Activated naive CD4-positive, alpha-beta T cell treated with anti-CD3 and anti-CD28 coated beads for 36 hours (primary cell): ENCODE measurements at places on chromosomes 1 and 21.

GRCh38 chr1:103362348-103363007 is 163.0 kb upstream of the RNPC3 start:
- H3K4me1 ChIP-seq = no peaks in the 10 kb centered on the region
- H3K36me3 ChIP-seq = no peaks in the 10 kb centered on the region
- H3K27ac ChIP-seq = no peak overlapping the region
- no peaks in the 10 kb centered on the region for H3K27me3 ChIP-seq
- no peak overlapping the region for H3K4me3 ChIP-seq

DNA sequence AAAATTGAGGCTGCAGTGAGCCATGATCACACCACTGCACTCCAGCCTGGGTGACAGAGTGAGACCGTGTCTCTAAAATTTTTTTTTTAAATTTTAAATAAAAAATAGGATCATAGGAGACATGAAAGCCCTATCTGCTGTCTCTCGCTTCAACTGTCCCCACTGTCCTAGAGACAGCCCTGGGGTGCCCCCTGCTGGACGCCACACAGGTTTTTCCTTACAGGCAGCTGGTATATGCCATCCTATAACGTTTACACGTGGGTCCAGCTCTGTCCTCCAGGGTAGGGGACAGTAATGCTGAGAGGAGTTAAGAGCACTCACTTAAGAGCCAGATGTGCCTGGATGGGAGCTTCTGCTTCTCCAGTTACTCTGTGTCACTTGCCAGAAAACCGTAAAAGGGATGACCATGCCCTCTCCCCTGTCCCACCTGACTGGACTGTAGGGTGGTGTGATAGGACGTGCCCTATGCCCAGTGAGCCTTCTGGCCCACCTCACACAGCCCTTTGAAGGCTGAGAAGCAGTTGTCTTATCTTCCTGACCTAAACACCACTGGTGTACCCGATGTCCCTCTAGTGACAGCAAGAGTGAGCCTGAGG is 8.5 kb downstream of the FBXO2 start:
- no peaks in the 10 kb centered on the region for H3K36me3 ChIP-seq
- H3K4me1 ChIP-seq = peaks cover 10% of the 10 kb centered on the region
- peak; percentile 91 for DNase-seq

- peaks cover 45% of the 10 kb centered on the region for H3K4me1 ChIP-seq
- H3K27ac ChIP-seq = no peak overlapping the region
- peaks cover 11% of the 10 kb centered on the region for H3K36me3 ChIP-seq
- H3K4me3 ChIP-seq = no peak overlapping the region
- DNase-seq = no peak
- H3K27me3 ChIP-seq = no peaks in the 10 kb centered on the region
Measured at GRCh38 chr1:21773585-21773984, 9.4 kb downstream of the USP48 start.

GRCh38 chr1:28796352-28797211 is 15.4 kb upstream of the OPRD1 start:
- no peaks in the 10 kb centered on the region for H3K36me3 ChIP-seq
- no peak overlapping the region for H3K27ac ChIP-seq
- H3K4me1 ChIP-seq = no peaks in the 10 kb centered on the region

DNA sequence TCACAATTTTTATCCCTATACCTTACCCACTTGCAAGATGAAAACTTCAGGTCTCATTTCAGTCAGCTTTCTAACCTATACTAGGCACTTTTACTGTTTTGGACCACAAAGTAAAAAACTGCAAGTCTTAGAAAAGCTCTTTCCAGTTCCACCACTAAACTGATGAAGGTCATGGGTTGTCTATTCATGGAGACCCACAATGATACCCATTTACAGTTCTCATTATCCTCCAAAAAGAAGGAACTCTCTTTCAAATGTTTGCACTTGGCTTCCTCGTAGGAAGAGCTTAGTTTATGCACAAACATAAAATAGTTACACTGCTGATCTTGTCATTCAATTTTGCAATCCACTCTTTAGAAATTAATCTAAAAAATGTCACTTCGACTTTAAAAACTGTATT is 9.3 kb downstream of the ZNF281 start:
- no peaks in the 10 kb centered on the region for H3K27me3 ChIP-seq
- no peak for DNase-seq
- H3K27ac ChIP-seq = no peak overlapping the region
- peaks cover 13% of the 10 kb centered on the region for H3K36me3 ChIP-seq

DNA sequence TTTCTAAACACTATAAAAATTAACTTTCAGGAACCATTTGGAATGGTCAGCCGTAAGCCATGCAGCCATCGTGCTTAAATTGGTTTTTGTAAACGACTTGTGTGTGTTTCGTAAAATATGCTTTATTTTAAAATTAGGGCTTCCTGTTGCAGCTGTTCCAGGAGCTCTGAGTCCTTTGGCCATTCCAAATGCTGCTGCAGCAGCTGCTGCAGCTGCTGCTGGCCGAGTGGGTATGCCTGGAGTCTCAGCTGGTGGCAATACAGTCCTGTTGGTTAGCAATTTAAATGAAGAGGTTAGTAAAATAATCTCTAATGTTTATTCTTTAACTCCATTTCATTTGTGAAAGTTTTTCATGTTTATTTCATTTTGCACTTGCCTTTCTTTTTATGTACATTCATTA is 83.1 kb downstream of the PTBP2 start:
- H3K36me3 ChIP-seq = peaks cover 30% of the 10 kb centered on the region
- DNase-seq = no peak
- peaks cover 6% of the 10 kb centered on the region for H3K4me1 ChIP-seq
- H3K27ac ChIP-seq = no peak overlapping the region

- H3K4me3 ChIP-seq = no peak overlapping the region
- no peak for DNase-seq
- H3K27ac ChIP-seq = no peak overlapping the region
- no peaks in the 10 kb centered on the region for H3K36me3 ChIP-seq
- no peaks in the 10 kb centered on the region for H3K4me1 ChIP-seq
Measured at GRCh38 chr1:4978660-4979390, 324.4 kb downstream of the AJAP1 start.

GRCh38 chr1:229087339-229087738 is 183.6 kb upstream of the RAB4A start:
- no peak for DNase-seq
- H3K36me3 ChIP-seq = peaks cover 1% of the 10 kb centered on the region

GRCh38 chr21:41641510-41641815 is 125.4 kb downstream of the RIPK4 start:
- H3K36me3 ChIP-seq = no peaks in the 10 kb centered on the region
- H3K4me1 ChIP-seq = no peaks in the 10 kb centered on the region
- H3K27ac ChIP-seq = no peak overlapping the region

DNA sequence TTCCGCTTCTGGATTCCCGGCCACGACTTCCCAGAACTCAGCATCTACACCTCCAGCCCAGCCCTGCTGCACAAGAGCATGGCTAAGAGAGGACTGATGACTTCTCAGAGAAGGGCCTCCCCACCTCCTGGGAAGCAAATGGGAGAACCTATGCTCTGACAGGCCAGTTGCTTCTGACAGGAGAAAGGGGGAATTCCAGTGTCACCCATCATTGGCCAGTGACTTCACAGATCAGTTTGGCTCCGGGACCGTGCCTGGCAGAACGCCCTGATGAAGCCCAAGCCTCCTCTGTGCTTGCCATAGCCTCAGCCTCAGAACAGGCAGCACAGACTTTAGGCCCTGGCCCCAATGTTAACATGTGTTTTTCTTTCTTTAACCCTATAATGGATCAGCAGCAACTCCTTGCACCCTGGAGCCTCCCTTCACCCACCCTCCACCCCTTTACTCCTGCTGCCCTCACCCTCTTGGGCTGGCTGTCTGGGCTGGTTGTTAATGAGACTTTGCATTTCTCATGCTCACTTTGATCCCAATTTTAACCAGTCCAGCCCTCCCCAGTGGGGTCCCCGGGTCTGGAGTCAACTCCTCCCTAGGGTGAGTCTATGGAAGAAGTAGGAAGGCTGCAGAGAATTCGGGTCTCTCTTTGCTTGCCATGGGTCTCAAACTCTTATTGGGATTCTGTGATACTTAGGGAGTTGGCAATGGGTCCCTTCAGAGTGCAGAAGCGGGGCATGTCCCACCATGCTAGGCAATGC is 42.7 kb upstream of the SLC30A1 start:
- H3K4me3 ChIP-seq = no peak overlapping the region
- no peak overlapping the region for H3K27ac ChIP-seq
- no peaks in the 10 kb centered on the region for H3K27me3 ChIP-seq

GRCh38 chr1:65949933-65950332 is 157.2 kb downstream of the PDE4B start:
- peaks cover 2% of the 10 kb centered on the region for H3K27me3 ChIP-seq
- no peaks in the 10 kb centered on the region for H3K36me3 ChIP-seq
- no peak overlapping the region for H3K4me3 ChIP-seq
- peaks cover 12% of the 10 kb centered on the region for H3K4me1 ChIP-seq

DNA sequence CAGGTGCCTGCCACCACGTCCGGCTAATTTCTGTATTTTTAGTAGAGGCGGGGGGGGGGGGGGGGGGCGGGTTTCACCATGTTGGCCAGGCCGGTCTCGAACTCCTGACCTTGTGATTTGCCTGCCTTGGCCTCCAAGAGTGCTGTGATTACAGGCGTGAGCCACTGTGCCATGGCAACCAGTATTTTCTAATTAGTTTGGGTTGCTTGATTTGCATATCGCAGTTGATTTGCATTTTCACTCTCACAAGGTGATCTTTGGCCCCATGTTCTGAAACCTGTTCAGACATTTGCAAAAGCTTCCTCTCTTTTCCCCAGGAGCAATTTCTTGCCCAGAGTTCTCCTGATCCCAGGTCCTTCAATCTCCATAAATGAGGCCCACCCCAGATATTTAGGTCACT is 1.7 kb downstream of the TOR3A start:
- peaks cover 11% of the 10 kb centered on the region for H3K36me3 ChIP-seq
- H3K27ac ChIP-seq = peak overlapping the region; percentile 31
- no peak for DNase-seq

DNA sequence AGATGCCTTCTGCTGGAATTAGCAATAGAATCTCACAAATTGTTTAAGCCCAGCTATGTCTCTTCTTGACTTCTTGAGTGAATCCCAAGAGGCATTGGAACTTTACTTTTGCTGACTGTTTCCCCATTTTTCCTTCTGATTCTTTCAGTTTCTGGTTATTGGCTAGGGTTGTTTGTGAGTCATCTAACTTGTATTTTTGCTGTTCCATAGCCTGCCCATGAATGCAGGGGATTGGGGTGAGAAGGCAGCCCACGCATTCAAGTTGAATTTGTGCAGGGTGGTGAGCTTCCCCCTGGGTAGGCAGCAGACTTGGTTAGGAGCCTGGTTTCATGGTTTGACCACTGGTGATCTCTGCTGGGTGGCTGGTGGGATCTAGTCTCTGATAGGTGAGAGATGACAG is 10.4 kb upstream of the KLF17 start:
- no peaks in the 10 kb centered on the region for H3K4me1 ChIP-seq
- no peak overlapping the region for H3K4me3 ChIP-seq
- peaks cover 8% of the 10 kb centered on the region for H3K27me3 ChIP-seq

- DNase-seq = no peak
- no peaks in the 10 kb centered on the region for H3K27me3 ChIP-seq
- no peaks in the 10 kb centered on the region for H3K4me1 ChIP-seq
- no peaks in the 10 kb centered on the region for H3K36me3 ChIP-seq
- no peak overlapping the region for H3K27ac ChIP-seq
Measured at GRCh38 chr1:177080564-177080963, 83.9 kb downstream of the ASTN1 start.

GRCh38 chr1:231465051-231465450 is 43.0 kb upstream of the EGLN1 start:
- peaks cover 26% of the 10 kb centered on the region for H3K4me1 ChIP-seq
- peak; percentile 24 for DNase-seq
- peak overlapping the region; percentile 1 for H3K27ac ChIP-seq
- H3K27me3 ChIP-seq = peaks cover 52% of the 10 kb centered on the region
- peaks cover 1% of the 10 kb centered on the region for H3K36me3 ChIP-seq

- H3K27ac ChIP-seq = no peak overlapping the region
- H3K4me1 ChIP-seq = no peaks in the 10 kb centered on the region
- H3K4me3 ChIP-seq = no peak overlapping the region
- DNase-seq = no peak
Measured at GRCh38 chr1:7039590-7040220, 254.5 kb downstream of the CAMTA1 start.

DNA sequence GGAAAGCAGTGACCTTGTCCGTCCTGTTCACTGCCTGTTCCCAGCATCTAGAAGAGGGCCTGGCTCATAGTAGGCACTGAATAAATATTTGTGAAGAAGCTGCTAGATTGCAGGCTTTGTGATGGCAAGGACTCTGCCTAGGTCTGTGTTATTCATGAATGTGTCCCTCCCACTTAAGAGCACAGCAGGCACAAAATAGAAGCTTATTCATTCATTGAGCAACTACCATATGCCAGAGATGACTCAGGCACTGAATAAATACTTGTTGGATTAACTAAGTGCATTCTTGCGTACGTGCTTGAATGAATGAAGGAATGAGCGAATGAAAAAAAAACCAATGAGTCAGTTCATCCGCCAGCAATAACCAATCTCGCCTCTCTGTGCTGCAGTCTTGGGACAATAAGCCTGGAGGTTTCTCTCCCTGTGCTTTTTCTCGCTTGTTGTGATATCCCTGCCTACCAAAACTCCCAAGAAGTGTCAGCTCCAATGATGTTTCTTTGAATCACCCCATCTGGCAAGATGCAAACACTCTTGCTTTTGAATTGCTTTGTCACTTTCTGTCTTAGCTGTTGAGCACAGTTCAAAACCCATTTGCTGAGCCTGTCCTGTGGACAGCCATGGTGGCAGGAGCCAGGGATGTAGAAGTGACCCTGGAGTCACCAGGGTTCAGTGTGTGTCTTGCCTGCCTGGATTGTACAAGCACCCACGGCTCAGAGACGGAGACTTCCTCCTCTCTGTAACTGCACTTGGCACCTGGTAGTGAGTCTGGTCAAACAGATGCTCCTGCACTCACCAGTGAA is 143.9 kb downstream of the KAZN start:
- no peak for DNase-seq
- peaks cover 26% of the 10 kb centered on the region for H3K27me3 ChIP-seq
- no peak overlapping the region for H3K27ac ChIP-seq
- H3K4me3 ChIP-seq = no peak overlapping the region
- H3K4me1 ChIP-seq = no peaks in the 10 kb centered on the region
- H3K36me3 ChIP-seq = no peaks in the 10 kb centered on the region

- H3K27me3 ChIP-seq = peaks cover 3% of the 10 kb centered on the region
- no peak overlapping the region for H3K27ac ChIP-seq
- no peaks in the 10 kb centered on the region for H3K36me3 ChIP-seq
Measured at GRCh38 chr21:37032877-37033471, 26.5 kb downstream of the RIPPLY3 start.

DNA sequence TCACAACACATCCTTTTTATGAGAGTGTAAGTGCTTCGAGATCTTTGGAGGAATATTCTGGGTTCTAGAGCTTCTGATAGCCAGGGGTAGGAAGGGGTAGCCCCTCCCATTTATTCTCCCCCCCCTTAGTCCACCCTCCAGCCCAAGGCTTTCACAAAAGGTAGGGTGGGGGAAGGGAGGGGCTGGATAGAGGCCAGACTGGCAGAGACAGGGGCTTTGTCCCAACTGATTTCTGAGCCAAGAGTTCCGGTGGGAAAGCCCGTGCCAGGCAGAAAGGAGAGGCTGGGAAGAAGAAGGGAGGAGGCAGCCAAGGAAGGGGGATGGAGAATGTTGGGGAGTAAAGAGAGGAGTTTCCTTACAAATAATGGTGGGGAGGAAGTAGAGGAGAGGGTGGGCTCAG is 3.1 kb downstream of the BCAN start:
- no peak overlapping the region for H3K27ac ChIP-seq
- no peak overlapping the region for H3K4me3 ChIP-seq
- H3K36me3 ChIP-seq = no peaks in the 10 kb centered on the region
- DNase-seq = no peak
- peaks cover 70% of the 10 kb centered on the region for H3K27me3 ChIP-seq
